Fibroblast of villous mesenchyme (primary cell): ENCODE measurements at places on chromosomes 1 and 21.

DNA sequence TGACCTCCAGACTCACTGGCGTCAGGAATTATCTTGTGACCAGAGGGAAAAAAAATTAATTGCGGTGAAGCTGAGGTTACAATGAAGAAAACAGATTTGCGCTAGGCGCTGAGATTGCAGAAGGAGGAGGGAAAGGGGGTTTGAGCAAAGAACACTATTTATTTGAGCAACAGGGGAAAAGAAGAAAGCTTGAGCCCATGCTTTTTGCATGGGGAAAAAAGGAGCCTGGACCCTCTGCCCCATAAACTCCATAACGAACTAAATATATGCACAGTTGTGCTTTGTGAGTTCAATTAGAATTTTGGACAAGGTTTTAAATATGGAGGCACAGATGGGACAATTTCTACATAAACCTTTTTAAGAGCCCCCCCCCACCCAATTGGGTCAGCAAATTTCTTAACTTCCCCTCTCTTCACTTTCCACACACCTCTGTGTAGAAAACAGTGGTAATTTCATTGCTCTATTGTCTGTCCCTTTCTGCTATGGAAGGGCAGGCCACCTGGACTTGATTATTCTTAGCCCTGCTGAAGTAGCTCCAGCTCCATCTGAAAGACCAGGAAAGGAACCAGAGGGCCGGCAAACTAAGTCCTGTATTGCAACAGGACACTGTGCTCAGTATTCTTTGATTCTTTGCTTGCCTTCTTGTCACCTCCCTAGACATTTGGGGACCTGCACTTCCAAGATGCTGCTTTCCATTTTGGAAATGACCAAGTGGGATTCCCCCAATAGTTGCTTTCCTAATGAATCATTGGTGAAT is 862 bp upstream of the ID3 start:
- peak; percentile 94 for DNase-seq

DNA sequence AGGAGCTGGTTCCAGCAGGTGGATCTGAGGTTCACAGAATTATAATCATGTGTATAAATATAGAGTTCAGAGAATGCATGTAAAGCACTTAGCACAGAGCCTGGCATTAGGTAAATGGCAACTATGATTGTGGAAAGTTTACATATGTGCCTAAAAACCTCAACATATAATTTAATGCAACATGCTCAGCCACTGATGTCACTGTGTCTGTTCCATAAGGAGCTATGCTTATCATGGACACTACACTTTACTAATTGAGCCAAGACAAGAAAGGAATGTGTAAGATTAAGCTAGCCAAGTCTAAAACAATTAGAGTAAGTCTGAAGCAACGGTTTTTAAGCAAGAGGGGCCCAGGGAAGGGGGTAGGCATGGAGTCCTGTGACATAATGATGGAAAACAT is 61.5 kb downstream of the GNG12 start:
- DNase-seq = no peak

DNA sequence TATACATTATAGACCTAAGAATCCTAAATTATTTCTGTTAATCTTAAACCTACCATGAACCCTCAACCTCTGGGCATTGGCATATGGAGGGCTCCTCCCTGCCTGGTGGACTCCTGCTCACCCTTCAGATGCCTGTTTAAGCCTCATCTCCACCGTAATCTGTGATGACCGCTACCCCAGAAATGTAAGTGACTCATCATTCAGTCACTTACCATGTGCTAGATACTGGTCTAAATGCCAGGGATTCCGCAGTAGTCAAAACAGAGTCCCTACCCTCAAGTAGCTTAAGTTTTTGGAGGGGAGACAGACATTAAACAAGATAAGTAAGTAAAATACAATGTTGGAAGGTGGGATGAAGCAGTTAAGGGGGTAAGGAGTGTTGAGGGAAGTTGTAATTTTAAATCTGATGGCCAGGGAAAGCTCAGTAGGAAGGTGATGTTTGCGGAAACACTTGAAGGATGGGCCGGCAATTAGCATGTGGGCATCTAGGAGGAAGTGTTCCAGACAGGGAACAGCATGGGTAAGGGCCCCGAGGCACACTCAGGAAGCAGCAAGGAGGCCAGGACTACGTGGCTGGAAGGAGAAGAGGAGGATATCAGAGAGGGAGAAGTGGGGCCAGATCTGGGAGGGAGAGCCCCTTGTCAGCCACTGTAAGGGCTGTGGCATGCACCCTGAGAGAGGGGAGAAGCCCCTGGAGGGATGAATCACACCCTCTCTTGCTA is 141.7 kb upstream of the HOOK1 start:
- DNase-seq = peak; percentile 65

DNA sequence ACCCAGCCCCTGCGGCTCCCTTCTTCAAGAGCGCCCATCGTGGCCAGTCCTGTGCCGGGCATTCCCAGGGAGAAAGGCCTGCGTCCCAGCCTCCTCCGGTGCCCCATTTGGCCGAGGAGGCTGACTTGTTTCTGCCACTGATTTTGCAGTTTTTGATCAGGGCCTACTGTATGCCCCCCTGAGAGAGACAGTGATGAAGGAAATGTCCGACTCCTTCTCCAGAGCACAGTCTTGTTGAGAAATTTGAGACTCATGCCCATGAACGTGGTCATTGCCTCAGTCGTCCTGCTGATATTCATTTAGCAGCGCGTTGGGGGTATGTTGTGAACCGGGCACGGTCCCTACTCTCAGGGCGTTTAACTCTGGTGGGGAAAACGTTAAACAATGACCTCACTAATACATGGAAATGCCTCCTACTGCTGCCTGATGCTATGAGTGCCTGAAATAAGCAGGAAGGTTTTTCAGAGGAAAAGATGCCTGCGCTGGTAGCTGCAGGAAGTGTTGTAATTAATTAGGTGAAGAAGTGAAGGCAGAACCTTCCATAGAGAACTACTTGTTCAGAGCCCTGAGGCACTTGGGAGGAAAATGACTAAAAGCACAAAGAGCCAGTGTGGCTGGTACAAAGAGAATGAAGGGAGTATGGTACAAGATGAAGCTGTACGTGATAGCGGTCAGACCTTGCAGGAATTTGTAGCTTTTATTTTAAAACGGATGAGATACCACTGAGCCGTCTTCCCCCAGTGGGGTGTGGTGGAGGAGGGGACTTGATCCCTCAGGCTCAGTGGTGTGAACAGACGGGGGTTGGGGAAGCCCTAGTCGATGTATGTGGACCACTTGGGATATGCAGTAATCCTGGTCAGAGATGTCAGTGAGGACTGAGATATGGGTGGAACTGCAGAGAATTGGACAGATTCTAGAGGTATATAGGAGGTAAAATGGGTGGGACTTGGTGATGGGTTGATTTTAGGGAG is 730 bp downstream of the ZCCHC17 start:
- peak; percentile 45 for DNase-seq

- no peak for DNase-seq
These were observed 25.8 kb downstream of the INTS7 start for GRCh38 chr1:212009561-212009960.
